ENCODE measurements at places on chromosomes 5 and 9. TPM values are rescaled to one million over a fixed set of nuclear protein-coding genes. Genes with fewer than 3 reads are reported as not detected.

GRCh38 chr9:69400470-69400869 is 75.5 kb downstream of the ENTREP1 start:
- DNase-seq, result no peak
- H3K4me3 ChIP-seq, result no peak overlapping the region
- H3K4me1 ChIP-seq, result peaks cover 20% of the 10 kb centered on the region

DNA sequence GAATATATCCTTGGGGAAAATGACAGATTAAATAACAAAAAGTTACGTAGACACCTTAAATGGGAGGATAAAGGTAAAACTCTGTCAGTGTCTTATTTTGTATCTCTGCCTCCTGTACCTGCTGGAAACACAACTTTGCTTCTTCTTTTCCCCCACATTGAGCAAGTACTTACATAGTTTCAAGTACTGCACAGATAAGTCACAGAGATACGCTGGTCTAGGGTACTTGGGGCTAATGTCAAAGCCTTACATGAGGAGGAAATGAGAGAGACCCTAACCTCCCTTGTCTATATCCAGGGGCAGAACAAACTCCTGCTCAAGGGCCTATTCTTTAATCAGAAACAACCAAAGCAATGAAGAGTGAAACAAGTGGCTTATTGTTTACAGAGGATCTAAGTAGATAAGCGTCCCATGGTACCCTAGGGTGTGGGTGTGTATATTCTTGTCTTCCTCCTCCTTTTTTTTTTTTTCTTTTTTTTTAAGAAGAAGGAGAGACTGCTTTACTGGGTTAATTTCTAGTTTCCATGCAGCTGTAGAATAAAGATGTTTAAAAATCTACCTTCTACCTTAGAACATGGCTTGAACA is 43.1 kb downstream of the ELL2 start:
- H3K36me3 ChIP-seq, result no peaks in the 10 kb centered on the region
- no peak for DNase-seq
- H3K27ac ChIP-seq, result peak overlapping the region; percentile 41
- peak overlapping the region; percentile 48 for H3K4me3 ChIP-seq
- H3K4me1 ChIP-seq, result peaks cover 40% of the 10 kb centered on the region
- H3K27me3 ChIP-seq, result no peaks in the 10 kb centered on the region

DNA sequence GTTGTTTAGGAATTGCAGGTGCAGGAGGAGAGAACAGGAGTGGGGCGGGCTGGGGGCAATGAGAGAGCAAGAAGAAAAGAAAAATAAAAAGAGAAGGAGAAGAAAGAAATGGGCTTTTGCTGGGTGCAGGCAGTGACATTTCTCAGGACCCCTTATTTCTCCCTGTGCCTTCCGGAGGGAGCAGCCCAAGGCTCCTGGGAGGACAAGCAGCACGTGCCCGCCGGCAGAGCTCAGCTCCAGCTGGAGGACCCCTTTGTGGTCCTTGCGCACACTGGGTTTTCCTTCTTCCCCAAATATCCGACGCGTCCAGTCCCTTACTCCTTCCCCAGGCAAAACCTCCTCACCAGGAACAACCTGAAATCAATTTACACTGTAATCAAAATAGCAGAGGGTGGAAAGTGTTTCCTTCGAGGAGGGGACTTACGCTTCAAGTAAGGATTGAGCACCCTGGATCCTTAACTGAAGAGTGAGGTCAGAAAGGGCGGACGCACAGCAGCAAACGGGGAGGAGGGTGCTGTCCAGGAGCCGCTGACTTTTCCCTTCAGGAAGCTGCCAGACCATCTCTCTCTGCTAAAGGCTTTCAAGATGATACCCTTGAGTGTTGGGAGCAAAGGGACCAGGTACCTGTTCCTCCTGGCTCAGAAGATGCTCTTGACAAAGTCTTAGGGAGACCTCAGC is 2.1 kb downstream of the BTNL9 start:
- no peak overlapping the region for H3K4me3 ChIP-seq
- no peak overlapping the region for H3K27ac ChIP-seq
- no peaks in the 10 kb centered on the region for H3K36me3 ChIP-seq
- no peak for DNase-seq
- peaks cover 42% of the 10 kb centered on the region for H3K27me3 ChIP-seq

GRCh38 chr5:43312699-43313034 is 545 bp downstream of the HMGCS1 start:
- H3K36me3 ChIP-seq, result peaks cover 31% of the 10 kb centered on the region
- H3K4me1 ChIP-seq, result peaks cover 69% of the 10 kb centered on the region
- no peaks in the 10 kb centered on the region for H3K27me3 ChIP-seq
- H3K27ac ChIP-seq, result peak overlapping the region; percentile 95

DNA sequence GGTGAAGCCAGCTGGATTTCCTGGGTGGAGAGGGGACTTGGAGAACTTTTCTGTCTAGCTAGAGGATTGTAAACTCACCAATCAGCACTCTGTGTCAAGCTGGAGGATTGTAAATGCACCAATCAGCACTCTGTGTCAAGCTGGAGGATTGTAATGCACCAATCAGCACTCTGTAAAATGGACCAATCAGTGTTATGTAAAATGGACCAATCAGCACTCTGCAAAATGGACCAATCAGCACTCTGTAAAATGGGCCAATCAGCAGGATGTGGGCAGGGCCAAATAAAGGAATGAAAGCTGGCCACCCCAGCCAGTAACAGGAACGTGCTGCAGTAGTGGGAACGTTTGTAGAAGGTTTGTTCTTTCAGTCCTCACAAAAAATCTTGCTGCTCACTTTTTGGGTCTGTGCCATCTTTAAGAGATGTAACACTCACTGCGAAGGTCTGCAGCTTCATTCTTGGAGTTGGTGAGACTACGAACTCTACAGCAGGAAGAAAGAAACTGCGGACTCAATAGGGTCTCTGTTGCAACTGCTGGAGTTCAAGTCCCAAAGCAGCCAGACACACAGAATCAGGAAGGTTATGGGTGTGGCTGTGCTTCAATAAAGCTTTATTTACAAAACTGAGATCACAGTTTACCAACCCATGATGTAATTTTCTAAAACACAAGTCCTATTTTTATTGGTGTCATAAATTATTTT is 145.7 kb upstream of the ERCC6L2 start:
- H3K4me3 ChIP-seq, result no peak overlapping the region
- no peaks in the 10 kb centered on the region for H3K27me3 ChIP-seq
- H3K4me1 ChIP-seq, result peaks cover 38% of the 10 kb centered on the region

DNA sequence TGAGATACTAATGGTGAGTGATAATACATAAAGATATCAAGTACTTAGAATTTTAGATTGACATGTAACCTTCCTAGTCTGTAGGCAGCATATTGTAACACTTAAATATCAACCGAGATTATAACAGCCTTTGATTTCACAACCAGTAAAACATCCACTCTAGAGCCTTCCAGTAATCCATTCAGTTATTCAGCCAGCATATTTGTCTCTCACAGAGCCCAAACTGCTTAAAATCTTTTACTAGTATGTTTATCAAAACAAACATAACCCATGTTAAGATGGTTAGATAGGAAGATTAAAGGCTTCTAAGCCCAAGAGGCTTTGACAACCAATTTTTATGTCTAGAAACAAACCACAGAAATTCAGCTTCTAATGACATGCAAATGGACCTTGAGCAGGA is 177.9 kb upstream of the FST start:
- no peaks in the 10 kb centered on the region for H3K36me3 ChIP-seq
- H3K27ac ChIP-seq, result no peak overlapping the region
- H3K27me3 ChIP-seq, result no peaks in the 10 kb centered on the region
- DNase-seq, result no peak
- no peaks in the 10 kb centered on the region for H3K4me1 ChIP-seq

DNA sequence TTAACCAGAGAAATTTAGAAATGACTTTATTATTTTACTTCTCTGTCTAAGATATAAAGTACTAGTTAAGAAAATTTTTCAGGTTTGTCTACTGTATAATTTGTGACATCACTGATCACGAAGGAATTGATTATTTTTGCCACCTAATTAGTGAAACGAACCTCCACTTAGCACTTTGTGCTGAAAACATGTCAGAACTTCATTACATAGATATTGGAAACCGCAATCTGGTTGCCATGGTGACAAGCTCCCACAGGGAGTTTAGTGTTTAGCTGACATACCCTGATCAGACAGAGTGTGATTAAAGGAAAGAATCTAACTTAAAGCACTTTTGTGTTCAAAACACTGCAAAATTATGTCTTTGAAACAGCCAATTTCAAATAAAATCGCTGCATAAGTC is 668.4 kb upstream of the CCNG1 start:
- no peaks in the 10 kb centered on the region for H3K36me3 ChIP-seq
- H3K4me3 ChIP-seq, result no peak overlapping the region
- DNase-seq, result no peak

GRCh38 chr9:7963026-7963425 is 163.4 kb upstream of the DMAC1 start:
- no peak overlapping the region for H3K4me3 ChIP-seq
- H3K4me1 ChIP-seq, result peaks cover 48% of the 10 kb centered on the region
- no peak overlapping the region for H3K27ac ChIP-seq
- DNase-seq, result no peak
- no peaks in the 10 kb centered on the region for H3K27me3 ChIP-seq

- H3K4me3 ChIP-seq, result no peak overlapping the region
- peak; percentile 35 for DNase-seq
- H3K27me3 ChIP-seq, result no peaks in the 10 kb centered on the region
- H3K27ac ChIP-seq, result no peak overlapping the region
- H3K4me1 ChIP-seq, result no peaks in the 10 kb centered on the region
- no peaks in the 10 kb centered on the region for H3K36me3 ChIP-seq
These were observed 57.3 kb upstream of the C6 start for GRCh38 chr5:41270423-41271251.

DNA sequence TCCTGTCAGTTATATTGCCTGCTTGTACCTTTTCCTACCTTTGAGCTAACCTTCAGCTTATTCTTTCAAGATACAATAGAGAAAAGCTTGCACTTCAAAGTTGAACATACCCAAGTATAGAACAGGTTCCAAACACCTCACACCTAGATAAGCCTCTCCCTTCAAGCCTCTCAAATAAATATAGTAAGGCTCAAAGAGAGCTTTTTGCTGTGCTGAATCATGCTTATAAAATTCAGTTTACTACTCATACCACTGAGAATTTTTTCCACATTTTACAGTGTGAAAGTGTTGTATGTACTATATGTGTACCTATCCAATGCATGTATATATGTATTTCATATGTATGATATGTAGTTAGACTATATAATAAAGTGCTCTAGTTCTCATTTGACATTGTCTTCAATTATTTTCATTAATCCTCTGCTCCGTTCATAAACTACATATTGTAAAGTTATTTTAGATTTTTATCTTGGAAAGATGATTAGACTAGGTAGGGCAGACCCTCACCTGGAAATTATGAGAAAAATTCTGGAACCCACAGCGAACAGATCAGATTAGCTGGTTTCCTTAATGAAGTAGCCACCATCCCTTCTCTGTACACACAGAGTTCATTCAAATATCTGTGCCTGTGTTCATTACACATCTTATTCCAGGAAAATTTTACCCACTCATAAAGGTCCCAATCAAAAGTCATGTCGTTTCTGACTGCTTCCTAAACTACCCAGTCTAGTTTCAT is 149.2 kb upstream of the RGMB start:
- no peaks in the 10 kb centered on the region for H3K27me3 ChIP-seq
- H3K36me3 ChIP-seq, result peaks cover 6% of the 10 kb centered on the region
- DNase-seq, result no peak
- H3K27ac ChIP-seq, result no peak overlapping the region
- no peaks in the 10 kb centered on the region for H3K4me1 ChIP-seq

GRCh38 chr9:76559286-76559685 is 100.3 kb downstream of the GCNT1 start:
- no peak overlapping the region for H3K4me3 ChIP-seq
- DNase-seq, result no peak
- H3K27me3 ChIP-seq, result no peaks in the 10 kb centered on the region
- H3K27ac ChIP-seq, result no peak overlapping the region

DNA sequence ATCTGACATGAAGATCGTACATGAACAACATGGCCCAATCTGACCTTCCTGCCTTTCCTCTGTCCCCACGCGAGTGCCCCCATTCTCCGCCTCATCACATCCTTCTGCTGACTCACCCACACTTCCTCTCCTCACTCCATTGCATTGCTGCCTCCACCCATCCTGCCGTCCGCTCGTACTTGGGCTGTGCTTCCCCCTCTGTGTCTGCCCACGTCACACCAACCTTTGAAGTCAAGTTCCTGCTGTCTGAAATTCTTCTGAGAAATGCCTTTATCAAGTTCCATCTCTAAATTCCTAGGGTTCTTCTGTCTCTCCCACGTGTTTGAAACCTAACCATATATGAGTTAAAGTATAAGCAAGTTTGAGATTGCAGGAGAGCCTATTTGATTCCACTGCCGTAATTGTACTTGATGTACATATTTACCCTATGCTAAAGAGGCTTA is 18.0 kb upstream of the STARD4 start:
- H3K36me3 ChIP-seq, result no peaks in the 10 kb centered on the region
- no peak overlapping the region for H3K27ac ChIP-seq

DNA sequence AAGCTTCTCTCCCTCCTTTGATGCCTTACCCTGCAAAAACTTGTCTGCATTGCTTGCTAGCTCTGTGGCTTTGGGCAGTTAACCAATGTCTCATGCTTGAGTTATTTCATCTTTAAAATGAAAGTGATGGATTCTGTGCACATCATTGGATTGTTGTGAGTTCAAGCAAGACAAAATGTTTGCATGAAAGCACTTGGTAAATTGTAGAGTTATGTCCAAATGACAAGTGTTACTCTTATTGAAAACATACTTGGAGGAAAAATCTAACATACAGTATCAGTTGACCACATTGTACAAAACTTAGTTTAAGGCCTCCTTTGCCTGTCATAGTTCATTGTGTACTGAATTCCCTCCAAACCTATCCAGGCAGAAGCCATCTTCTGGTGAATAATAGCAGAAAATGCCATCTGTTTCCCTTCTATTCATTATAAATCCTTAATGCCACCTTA is 30.0 kb downstream of the TGFBR1 start:
- no peak overlapping the region for H3K27ac ChIP-seq
- H3K4me1 ChIP-seq, result peaks cover 24% of the 10 kb centered on the region
- peaks cover 9% of the 10 kb centered on the region for H3K36me3 ChIP-seq

- H3K27ac ChIP-seq, result no peak overlapping the region
- no peaks in the 10 kb centered on the region for H3K4me1 ChIP-seq
- no peak overlapping the region for H3K4me3 ChIP-seq
- no peak for DNase-seq
- peaks cover 7% of the 10 kb centered on the region for H3K36me3 ChIP-seq
These were observed 102.2 kb upstream of the MOCS2 start for GRCh38 chr5:53211799-53212198.

GRCh38 chr9:117682955-117683710 is 21.1 kb upstream of the TLR4 start:
- no peak overlapping the region for H3K27ac ChIP-seq
- DNase-seq, result no peak
- H3K27me3 ChIP-seq, result peaks cover 2% of the 10 kb centered on the region
- no peaks in the 10 kb centered on the region for H3K36me3 ChIP-seq

GRCh38 chr5:13569090-13569715 is 375.3 kb downstream of the DNAH5 start:
- no peak overlapping the region for H3K4me3 ChIP-seq
- peaks cover 2% of the 10 kb centered on the region for H3K27me3 ChIP-seq
- H3K36me3 ChIP-seq, result no peaks in the 10 kb centered on the region
- H3K27ac ChIP-seq, result no peak overlapping the region

- H3K36me3 ChIP-seq, result peaks cover 8% of the 10 kb centered on the region
- no peak overlapping the region for H3K27ac ChIP-seq
- H3K4me1 ChIP-seq, result no peaks in the 10 kb centered on the region
- H3K27me3 ChIP-seq, result no peaks in the 10 kb centered on the region
- no peak for DNase-seq
These were observed 20.4 kb downstream of the FBXO10 start for GRCh38 chr9:37555786-37556185.

Gene BHMT2
- total RNA-seq, result not detected

Gene IL17B
- not detected for total RNA-seq

Gene TYRP1
- not detected for total RNA-seq

Gene ANKRD18A
- 7.6 TPM for total RNA-seq

Gene NUTM2F
- 0.09 TPM for total RNA-seq

Gene PDCD1LG2
- not detected for total RNA-seq

Gene DBH
- 0.59 TPM for total RNA-seq

Gene IFNK
- total RNA-seq, result not detected

Gene PRSS3
- total RNA-seq, result not detected

Gene FYB1
- total RNA-seq, result not detected

Gene PTGER4
- total RNA-seq, result not detected

Gene PCDHB11
- total RNA-seq, result 3.6 TPM

All from neural crest cell (in vitro differentiated cells).